Stimulated activated CD8-positive, alpha-beta memory T cell treated with anti-CD3 and anti-CD28 coated beads, Interleukin-7, amount 100 ng/mL, for 1 hour (primary cell): ENCODE measurements at places on chromosomes 6 and 20.

DNA sequence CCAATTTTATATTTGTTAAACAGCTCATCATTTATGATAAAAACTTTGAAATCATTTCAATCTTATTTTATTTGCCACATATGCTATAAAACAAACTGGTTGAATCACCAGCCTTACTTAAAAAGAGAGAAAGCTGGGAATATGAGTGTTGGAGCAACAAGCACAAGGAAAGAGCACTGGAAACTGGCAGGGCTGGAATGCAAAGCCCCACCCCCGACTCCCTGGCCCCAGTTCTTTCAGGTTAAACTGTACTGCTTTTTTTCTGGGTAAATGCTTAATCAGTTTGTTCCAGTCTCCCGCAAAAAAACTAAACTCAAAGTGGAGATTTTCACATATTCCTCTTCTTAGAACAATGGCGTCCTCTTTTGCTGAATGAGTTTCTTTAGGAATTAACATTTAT is 433.8 kb upstream of the NOX3 start:
- DNase-seq: no peak

DNA sequence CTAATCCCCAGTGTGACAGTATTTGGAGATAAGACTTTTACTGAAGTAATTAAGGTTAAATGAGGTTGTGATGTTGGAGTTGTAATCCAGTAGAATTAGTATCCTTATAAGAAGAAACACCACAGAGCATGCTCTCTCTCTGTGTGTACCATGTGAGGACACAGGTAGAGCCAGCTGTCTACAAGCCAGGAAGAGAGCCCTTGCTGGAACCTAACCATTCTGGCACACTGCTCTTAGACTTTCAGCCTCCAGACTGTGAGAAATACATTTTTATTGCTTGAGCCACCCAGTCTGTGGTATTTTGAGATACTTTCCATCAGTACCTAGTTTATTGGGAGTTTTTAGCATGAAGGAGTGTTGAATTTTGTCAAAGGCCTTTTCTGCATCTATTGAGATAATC is 110.2 kb downstream of the PHF3 start:
- DNase-seq: no peak

GRCh38 chr6:26383624-26384417 is 913 bp downstream of the BTN2A2 start:
- DNase-seq: no peak

GRCh38 chr20:46875059-46875458 is 19.6 kb upstream of the EYA2 start:
- no peak for DNase-seq

GRCh38 chr6:165205632-165206031 is 103.8 kb downstream of the C6orf118 start:
- no peak for DNase-seq

DNA sequence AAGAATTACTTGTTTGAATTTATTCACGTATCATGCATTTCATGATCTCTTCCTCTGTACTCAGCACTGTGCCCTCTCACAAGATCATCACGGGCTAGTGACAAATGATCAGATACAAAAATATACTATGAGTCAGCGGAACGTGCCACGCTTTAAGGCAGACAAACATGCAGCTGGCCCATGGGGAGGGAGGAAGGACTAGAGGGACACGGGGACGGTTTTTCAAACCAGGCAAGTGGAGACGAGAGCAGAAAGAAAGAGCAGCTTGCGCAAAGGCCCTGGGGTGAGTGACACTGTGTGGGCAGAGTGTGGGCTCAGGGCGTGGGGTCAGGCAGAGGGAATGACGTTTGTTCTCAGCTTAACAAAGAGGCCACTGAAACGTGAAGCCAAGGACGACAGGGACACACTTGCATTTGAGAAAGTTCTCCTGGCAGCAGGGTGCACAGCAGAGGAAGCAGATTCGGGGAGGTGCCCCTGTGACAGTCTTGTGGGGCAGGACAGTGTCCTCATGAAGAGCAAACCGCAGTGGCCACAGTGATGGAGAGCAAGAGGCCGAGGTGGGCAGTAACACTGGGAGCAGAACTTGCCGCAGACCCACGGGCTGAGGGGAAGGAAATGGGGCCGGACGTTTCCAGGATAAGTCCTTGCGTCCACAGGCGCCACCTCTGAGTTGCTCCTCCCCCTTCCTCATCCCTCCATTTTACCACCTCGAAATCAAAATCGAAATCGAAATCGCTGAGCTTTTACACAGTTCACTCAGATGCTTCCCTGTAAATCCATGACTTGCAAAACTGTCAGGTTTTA is 6.9 kb upstream of the RPS6KA2 start:
- no peak for DNase-seq

DNA sequence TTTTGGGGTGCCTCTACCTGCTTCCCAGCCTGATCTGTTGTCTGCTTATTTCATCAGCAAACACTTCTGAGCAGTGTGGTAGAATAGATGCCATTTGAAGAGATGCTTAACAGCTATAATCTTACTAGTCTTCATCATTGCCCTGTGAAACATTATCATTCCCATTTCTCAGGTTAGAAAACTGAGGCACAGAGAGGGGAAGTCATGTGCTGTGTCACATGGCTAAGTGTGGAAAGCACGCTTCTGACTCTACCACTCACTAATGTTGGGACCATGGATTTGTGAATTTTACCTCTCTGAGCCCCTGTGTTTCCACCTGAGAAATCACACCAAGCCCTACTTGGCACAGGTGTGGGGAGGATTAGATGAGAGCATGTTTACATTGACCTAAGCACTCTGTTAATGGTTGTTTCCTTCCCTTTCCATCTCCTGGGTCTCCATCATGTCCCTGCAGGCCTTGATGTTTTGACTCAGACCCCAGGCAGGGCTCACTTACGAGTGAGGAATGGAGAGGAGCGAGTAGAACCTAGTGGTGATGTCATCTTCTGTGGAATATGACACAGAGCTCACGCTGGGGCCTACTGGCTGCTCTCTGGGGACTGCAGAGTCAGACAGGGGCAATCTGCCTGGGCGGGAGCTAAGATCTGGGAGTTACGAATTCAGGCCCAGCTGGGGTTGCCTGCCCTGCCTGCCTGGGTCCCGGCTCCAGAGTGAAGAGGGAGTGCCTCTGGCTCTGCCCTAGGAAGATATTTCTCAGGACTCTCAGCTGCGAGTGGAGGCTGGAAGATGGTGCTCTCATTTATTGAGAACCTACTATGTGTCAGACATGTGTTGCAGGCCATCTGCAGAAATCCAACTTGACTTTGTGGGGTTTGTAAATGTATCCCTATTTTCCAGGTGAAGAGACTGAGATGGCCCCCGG is 64.3 kb downstream of the CDH22 start:
- DNase-seq: no peak

GRCh38 chr6:73639040-73639439 is 14.8 kb downstream of the SLC17A5 start:
- DNase-seq: no peak

- no peak for DNase-seq
Observed at GRCh38 chr6:16440636-16441212, 202.3 kb downstream of the GMPR start.

GRCh38 chr6:33587529-33587928 is 7.5 kb upstream of the BAK1 start:
- DNase-seq: no peak

- no peak for DNase-seq
Observed at GRCh38 chr6:157559201-157559756, 178.3 kb downstream of the ZDHHC14 start.

GRCh38 chr6:110708295-110708950 is 106.8 kb downstream of the CDK19 start:
- DNase-seq: no peak

GRCh38 chr20:23435626-23436539 is 3.6 kb upstream of the CSTL1 start:
- no peak for DNase-seq

- DNase-seq: no peak
Observed at GRCh38 chr6:28142446-28142845, 763 bp downstream of the ZKSCAN8 start.

- no peak for DNase-seq
Observed at GRCh38 chr20:16844406-16844805, 96.2 kb downstream of the OTOR start.

DNA sequence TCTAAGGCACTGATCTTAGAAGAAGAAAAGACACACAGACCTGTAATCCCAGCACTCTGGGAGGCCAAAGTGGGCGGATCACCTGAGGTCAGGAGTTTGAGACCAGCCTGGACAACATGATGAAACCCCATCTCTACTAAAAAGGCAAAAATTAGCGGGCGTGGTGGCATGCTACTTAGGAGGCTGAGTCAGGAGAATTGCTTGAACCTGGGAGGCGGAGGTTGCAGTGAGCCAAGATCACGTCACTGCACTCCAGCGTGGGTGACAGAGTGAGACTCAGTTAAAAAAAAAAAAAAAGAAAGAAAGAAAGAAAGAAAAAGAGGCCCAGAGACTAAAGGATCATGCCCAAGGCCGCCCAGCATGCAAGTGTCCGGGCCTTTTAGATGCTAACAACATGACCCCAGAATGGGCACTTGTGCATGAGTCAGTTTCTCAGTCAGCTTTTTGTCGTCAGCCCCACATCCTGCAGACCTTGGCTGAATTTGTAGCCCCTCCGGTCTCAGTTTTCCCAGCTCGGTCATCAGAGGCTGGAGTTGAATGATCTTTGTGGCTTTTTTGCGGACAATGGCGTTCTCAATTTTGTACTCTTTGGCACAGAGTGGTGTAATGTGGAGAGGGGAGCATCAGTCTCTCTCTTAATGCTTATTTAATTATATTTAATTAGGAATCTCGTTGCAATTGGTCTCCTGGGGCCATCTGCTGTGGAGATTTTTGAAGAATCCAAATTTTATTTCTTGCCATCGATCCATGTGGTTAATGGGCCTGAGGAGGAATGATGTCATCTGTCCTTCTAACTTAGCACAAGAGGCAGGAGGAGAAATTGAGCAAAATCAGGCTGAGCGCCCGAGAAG is 30.6 kb upstream of the APCDD1L start:
- DNase-seq: no peak

GRCh38 chr20:5749952-5750779 is at the start of gene SHLD1:
TSS of gene SHLD1 (plus strand) at chr20:5750401. CDS start at chr20:5772866, 22,465 bp downstream.
- peak; percentile 62 for DNase-seq

DNA sequence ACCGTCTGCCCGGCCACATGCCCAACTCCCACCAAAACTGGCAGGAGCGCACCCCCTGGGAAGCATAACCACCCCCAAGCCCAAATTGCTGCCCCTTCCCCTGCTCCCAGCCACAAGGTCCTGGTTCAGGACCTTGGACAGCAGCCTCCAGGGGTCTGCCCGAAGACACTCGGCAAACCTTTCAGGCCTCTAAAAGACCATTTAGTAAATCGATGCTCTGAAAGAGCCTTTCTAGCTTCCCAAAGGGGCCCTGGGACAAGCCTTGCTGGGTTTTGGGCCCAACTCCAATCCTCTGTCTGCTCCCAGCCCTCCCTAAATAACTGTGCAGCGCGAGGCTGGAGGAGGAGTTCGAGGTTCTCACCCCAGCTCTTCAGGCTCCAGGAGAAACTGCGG is 30.5 kb downstream of the GRM4 start:
- no peak for DNase-seq

- DNase-seq: no peak
Observed at GRCh38 chr20:57807401-57808263, 97.8 kb upstream of the PMEPA1 start.

DNA sequence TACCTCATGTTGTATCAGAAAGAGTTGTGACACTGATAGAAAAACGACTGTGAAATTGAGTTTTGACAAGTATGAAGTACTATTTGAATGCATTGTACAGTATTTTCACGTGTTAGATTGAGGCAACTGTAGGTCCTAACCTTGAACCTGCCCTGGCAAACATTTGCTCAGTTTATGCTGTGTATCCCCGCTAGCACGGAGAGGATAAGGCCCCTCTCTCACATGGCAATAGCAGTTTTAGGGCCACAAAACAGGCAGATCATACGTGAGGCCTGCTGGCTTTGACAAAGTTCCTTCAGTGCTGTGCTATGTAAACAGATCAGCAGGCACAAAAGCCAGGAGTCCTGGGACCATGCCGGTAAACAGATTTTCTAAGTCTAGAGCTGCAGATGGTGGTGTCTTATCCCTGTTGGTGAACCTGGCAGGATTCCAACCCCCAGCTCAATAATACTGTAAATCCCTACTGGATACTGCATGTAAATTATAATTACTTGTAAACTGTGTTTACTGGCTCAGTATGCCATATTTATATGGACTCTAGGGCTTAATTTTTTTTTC is 23.8 kb upstream of the FAM217A start:
- DNase-seq: no peak

- DNase-seq: no peak
Observed at GRCh38 chr6:111238464-111239119, 151.3 kb downstream of the SLC16A10 start.

DNA sequence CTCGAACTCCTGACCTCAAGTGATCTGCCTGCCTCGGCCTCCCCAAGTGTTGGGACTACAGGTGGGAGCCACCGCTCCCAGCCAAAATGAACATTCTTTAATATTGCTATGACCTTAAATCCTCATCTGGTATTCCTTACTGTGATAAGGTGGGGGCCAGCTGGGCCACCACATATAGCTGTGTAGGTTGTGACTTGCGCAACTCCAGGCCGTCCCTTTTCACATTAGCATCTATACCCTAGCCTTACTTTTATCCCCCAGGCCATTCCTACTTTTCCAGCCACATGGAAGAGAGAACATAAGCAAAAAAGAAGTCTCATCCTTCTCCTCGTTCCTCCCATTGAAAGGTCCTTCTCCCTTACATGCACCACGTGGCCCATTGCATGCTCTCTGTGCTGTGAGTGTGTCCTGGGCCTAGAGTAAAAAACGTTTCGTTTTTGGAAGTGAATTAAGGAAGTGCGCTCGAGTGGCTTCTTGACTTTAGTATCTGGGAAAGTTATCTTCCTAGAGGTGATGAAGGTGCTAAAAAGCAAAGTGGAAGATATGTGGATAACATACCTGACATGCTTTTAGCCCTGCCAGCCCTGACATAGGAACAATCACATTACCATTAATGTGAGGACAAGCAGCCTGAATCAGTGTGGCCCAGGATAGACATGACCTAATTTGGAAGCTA is 56.8 kb upstream of the KIF13A start:
- no peak for DNase-seq

DNA sequence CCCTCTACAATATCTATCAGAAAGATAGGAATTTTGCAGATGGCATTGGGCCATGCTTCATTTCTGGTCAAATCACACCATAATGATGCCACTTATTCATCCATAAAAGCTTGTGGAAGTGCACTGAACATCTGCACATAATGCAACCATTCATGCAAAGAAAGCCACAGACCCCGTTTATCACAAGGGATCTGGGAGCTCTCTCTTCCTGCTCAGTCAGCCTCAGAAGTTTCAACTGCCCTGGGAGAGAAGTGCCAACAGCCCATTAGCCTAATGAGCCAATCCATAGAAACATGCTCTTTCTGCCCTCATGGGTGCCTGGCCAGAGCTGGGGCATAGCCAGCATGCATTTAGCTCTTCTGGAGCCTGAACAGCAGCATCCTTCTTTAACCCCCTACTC is 85.8 kb downstream of the SLC35F1 start:
- DNase-seq: no peak

- no peak for DNase-seq
Observed at GRCh38 chr20:34720266-34720665, 16.1 kb downstream of the TP53INP2 start.
